NCI-H187 (cell line): ENCODE measurements at places on chromosomes 2 and 18.

DNA sequence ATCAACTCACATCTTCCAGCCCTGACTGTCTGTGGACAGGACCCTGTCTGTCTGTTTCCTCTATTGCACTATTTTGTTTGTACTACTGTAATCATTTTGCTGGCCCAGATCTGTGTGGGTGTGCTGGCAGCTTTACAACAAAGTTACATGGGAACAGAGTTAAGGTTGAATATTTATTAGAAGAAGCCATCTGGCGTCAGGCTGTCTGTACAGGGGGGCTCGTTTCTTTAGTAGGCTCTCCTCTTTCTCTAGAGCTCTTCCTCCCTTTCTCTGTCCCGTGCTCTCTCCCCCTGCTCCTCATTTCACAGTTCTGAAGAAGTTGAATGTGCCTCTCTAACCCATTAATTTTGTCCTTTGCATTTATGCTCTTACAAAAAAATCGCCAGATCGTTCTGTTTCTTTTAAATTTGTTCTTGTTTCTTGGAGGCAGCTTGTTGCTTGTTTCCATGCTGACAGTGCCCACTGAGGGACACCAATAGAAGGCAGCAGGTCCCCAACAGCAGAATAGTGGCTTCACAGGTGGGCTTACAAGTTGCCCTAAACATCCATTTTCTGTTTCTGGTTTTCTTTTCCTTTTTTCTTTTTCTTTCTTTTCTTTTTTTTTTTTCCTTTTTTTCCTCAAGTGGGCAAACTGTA is 315.2 kb upstream of the ZEB2 start:
- DNase-seq: no peak

DNA sequence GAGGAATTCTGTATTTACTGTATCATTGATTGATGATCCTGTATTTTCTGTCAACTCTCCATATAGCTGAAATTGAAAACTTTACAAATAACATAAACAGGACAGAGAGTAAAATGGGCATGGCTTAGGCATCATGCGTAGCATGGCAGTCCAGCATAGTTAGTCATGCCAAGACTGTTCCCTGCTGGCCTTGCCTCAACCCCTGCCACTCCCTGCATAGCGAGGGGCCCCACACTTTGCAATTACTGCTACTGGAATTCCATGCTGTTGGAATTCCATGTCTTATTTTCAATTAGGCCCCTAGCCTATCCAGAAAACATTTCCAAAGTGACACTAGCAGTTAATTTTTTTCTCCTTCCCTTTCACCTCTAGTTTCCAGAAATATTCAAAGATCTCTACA is 15.1 kb upstream of the SOX11 start:
- no peak for DNase-seq

GRCh38 chr2:74031221-74031620 is 46.5 kb downstream of the TET3 start:
- no peak for DNase-seq

GRCh38 chr2:138730497-138731030 is 49.6 kb downstream of the NXPH2 start:
- DNase-seq: no peak

DNA sequence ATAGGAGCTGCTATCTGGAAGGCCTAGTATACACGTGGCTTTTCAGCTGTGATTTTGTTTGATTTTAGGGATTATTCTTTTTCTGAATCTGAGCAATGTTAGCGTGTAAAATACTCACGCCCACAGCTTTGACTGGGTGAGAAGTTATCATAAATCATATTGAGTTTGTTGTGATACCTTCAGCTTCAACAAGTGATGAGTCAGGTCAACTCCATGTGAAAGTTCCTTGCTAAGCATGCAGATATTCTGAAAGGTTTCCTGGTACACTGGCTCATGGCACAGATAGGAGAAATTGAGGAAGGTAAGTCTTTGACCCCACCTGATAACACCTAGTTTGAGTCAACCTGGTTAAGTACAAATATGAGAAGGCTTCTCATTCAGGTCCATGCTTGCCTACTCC is at the start of gene GKN1:
Gene GKN1 (plus strand): TSS at position 386 of the 400 bp plus-strand sequence. CDS start 42 bp downstream, outside the sequence.
- no peak for DNase-seq

DNA sequence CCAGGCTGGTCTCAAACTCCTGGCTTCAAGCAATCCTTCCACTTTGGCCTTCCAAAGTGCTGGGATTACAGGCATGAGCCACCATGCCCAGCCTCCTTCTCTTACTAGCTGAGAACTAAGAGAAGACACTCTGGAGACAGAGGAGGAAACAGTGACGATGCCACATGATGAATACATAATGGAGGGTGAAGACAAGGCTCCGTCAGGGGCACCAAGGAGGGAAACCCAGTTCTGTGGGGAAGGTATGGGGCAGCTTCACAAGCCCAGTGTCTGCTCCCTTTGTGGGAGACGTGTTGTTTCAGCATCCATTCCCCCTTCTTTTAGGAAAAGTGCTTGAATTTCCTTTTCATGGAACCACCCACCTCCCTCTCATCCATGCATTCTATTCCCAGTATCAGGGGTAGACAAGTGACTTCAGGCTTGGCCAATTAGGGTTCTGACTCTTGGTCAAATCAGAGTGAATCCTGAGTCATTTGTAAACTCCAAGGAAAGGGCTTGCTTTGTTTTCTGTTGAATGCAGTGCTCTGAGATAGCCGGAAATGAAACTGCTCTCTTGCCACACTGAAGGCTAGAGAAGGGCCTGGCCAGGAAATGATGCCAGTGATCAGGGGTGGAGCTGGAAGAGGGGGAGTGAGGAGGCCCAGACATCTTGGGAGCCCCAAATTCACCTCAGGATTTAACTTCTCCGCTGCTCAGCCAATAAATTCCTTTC is 23.7 kb downstream of the TMEM127 start:
- DNase-seq: no peak

DNA sequence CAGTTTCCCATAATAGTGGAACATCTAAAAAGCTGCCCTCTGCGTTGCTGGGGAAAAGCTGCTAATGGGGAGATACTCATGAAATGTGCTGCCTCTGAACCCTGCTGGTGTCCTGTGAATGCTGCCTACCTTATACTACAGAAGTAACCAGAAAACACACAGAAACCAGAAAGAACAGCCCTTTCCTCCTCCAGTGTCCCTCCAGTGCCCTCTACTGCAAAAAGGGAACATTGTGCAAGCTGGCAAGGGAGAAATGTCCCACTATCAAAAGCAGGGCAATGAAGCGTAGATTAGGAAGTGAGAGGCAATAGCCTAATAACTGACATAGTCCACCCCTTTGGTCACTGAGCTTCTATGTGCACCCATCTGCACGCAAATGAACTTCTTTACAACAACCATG is 162.7 kb upstream of the ETAA1 start:
- DNase-seq: no peak

GRCh38 chr2:169348321-169349024 is 13.9 kb downstream of the LRP2 start:
- DNase-seq: no peak

GRCh38 chr2:1972422-1972821 is 228.1 kb upstream of the PXDN start:
- peak; percentile 99 for DNase-seq

GRCh38 chr18:43279015-43279744 is 1.9 kb upstream of the SYT4 start:
- peak; percentile 36 for DNase-seq

GRCh38 chr2:46818141-46818621 is 97.4 kb downstream of the MCFD2 start:
- no peak for DNase-seq

DNA sequence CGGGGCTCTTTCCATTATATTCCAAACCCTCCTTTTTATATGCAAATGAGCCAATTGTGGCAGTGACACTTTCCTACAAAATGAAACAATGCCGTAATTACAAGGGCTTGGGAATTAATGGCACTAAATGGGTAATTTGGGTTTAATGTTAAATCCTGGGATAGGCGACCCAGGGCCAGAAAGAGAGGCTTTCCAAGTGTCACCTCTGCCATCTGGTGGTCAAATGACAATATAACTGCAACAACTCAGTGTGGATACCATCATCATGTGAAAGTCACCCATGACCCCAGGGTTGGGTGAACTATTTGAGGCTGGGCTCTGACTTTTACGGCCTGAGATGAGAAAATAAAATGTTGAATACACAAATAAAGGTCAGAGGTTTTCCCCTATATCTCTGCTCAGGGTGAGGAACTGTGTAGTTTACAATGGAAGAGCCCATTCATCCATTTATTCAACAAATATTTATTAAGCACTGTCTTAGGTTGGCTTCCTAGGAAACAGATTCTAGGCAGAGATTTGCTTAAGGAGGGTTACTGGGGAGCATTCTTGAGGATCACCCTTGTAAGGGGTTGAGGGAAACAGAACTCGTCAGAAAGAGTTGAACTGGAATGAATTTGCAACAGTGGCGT is 13.6 kb upstream of the THADA start:
- DNase-seq: peak; percentile 49
